ENCODE measurements at places on chromosomes 16 and 17.

DNA sequence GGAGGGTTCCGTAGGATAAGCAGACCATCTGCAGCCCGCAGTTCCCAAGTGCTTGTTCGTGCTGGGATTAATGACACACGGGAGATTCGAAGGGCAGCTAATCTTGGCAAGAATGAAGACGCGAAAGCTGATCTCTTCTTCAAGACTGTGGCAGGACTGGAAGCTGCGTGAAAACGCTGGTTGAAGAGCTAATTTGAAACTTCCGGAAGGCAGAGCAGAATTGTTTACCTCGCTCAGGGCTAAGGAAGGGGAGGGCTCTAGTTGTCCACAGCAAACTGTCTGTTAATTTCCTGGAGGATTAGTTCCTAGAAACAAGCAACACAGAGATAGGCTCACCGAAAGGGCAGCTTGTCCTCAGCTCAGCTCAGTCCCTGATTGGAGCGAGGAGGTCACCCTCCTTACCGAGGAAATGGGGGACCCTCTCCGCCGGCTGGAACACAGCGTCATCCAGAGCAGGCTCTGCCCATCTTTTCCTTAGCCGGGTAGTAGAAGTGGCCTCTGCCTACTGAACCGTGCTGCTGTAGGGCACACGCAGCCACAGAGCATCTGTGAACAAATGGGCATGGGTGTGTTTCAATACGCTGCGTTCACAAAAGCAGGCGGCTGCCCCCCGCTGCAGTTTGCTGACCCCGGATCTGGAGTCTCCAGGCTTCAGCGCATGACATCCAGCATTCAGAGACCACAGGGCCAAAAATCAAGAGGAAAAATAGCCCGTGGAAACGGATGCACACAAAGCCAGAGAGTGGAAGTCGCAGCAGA, 16.7 kb upstream of the BAIAP2 start:
- peak; percentile 60 for DNase-seq

DNA sequence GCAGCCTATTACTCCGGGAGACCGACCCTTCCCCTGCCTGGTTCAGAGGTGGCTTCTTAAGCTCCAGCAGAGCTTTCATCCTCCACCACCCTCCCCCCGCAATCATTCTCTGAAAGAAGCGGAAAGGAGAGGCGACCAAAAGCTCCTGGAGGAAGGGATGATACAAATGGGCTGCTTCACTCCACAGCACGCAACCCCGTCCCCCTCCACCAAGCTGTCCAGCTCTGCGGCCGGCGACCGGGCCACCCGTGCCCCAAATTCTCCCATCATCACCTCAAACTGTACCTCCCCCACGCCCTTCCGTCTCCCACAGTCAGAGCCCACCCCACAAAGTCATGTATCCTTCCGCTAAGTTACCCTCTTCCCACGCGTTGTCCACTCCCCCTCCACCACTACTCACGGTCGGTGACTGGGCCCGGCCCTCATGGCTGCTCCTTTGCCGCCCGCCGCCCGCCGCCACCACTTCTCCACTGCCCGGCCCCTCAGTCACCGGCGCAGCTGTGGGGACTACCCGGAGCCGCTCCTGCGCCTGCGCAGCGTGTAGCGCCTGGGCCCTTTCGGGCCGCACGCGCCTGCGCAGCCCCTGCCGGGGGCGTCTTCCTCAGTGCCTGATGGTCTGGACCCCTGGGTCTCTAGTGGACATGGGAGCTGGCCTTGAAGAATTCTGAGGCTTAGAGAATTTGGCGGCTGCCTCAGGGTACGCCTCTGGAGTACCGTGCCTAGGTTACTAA, at the start of gene FAM222B:
Gene FAM222B, minus strand, starts transcription at position 509 of the 731 bp plus-strand sequence. CDS start 76,123 bp downstream, outside the sequence.
- DNase-seq = peak; percentile 92

DNA sequence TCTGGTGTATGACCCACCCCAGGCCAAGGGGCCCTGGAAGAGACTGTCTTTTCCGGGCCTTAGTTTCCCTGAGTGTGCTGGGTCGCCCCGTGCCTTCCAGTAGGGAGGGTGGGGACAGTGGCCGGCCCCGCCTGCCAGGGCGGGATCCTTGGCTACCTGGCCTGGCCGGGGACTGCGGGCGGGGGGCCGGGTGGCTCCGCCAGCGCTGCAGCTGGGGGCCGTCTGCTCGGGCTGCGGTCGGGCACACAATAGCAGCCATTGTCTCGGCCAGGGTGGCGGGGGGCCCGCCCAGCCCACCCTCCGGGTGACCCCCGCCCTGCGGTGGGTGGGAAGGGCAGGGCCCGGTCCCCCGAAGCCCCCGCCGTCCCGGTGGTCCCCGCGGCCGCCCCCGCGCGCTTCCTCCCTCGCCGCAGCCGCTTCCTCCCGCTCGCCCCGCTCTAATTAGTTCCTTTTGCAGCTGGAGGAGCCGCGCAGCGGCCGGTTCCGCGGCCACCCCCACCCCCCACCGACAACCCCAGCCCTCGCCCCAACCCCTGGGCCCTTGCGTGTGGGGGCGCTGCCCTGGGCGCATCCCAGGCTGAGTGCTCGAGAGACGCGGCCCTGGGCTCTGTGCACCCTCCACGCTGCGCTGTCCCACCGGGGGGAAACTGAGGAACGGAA, 11.6 kb downstream of the GLIS2 start:
- DNase-seq = no peak

DNA sequence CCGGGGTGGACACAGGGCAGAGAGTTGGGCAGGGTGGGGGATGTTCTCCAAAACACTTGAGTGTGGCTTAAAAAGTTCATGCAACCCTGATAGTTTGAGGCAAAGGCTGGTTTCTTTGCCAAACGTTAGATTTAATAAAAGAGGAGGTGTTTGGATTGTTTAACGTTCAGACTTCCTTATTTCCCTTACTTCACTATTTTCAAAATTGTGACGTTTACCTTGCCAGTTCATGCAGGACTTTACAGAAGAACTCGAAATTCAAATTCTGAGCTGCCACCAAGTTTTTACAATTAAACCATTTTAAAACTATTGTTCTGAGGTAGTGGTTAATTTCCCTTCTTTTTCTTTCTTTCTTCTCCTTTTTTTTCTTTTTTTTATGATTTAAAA, 5.5 kb downstream of the SEC14L1 start:
- no peak for DNase-seq

- DNase-seq = peak; percentile 18
Observed at GRCh38 chr17:83123896-83124801, 44.7 kb downstream of the METRNL start.

- DNase-seq = no peak
Observed at GRCh38 chr16:75012380-75013081, 13.7 kb downstream of the ZNRF1 start.

All from activated CD4-positive, alpha-beta T cell treated with anti-CD3 and anti-CD28 coated beads, Interleukin-2, amount 50 U/mL, for 16 hours (primary cell).